ENCODE measurements at places on chromosomes 7 and 10.
A peak's percentile ranks its signal among the peaks of the same experiment; 100 is the strongest.

- DNase-seq, result no peak
Observed at GRCh38 chr10:3972460-3973301, 187.7 kb upstream of the KLF6 start.

- no peak for DNase-seq
Observed at GRCh38 chr7:117809958-117810357, 63.3 kb downstream of the CTTNBP2 start.

GRCh38 chr7:55517191-55517633 is 55.1 kb downstream of the VOPP1 start:
- no peak for DNase-seq

GRCh38 chr7:39924122-39924521 is 25.9 kb upstream of the CDK13 start:
- DNase-seq, result no peak

- no peak for DNase-seq
Observed at GRCh38 chr10:132762267-132762666, 23.7 kb downstream of the NKX6-2 start.

DNA sequence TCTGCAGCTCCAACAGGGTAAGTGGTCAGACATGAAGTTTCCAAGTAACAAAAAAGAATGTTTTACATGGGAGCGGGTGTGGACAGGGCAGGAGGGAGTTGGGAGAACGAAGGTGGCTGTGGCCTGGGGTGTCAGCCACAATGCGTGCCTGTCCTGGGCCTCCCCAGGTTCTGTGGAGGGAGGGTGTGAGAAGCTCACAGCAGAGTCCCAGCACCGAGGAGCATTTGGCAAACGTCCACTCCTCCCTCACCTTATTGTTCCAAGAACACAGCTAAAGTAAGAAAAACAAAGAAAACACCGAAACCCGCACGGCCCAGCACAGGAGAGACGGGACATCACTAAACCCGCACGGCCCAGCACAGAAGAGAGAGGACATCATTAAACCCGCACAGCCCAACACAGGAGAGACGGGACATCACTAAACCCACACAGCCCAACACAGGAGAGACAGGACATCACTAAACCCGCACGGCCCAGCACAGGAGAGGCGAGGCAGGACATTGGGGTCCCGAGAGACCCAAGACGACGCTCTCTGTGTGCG is 226.4 kb downstream of the MAD1L1 start:
- no peak for DNase-seq

DNA sequence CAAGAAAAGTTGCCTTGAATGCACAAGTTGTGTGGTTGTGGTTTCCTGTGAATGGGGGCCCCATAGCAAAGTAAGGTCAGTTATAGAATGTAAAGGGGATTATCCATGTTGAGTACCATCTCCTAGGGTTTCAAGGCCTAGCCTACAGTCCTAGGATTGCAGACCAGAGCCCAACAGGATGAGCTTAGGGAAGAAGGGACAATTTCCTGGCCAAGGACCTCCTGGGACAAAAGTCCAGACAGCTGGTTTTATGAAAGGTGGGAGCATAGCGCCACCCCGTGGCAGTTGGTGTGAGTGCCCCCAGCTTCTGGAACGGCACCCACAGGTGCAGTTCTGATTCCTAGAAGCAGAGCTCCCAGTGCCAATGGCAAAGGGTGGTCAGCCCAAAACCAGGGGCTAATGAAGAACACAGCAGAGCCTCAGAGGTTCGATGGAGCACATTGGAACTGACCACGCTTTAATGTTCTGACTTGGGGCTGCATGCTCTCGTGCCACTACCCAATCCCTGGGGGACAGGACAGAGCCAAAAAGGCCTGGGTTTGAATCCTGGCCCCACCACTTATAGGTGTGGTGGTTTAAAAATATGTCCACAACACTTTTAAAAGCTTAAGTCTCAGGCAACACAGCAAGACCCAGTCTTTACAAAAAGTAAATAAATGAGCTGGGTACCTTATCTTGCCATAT is 25.8 kb upstream of the TMEM120A start:
- DNase-seq, result peak; percentile 59

DNA sequence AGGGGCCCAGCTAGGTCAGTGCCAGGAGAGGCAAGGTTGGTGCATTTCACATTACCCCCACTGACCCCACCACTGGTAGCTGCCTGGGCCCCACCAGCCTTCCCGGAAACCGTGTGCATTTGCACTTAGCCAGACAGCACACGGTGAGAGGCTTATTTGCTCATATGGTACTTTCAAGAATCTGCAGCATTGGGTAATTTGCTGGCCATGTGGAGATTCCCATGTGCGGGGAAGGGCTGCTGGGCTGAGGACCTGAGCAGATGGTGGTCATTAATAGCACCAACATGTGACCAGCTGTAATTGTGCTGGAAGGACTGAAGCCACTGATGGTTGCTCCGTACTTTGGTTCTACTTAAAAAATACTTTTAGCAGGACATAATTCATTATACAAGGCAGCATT is 323.8 kb downstream of the DPP6 start:
- no peak for DNase-seq

DNA sequence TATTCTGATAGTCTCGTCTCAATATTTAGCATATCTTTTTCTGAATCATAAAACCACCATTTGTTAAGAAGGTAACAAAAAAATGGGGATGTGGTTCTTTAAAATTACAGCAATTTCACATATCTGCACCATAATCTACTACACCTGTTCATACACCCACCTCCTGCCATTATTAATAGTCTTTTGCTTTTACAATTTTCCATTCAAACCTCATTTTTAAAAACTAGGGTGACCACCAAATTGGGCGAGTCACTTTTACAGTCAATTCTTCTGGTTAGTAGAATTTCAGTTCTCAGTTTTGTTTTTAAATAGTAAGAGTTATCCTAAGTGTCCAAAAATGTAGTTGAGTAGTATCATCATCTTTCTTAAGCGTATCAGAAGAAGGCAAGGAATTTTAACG is 48.4 kb upstream of the GSAP start:
- no peak for DNase-seq

DNA sequence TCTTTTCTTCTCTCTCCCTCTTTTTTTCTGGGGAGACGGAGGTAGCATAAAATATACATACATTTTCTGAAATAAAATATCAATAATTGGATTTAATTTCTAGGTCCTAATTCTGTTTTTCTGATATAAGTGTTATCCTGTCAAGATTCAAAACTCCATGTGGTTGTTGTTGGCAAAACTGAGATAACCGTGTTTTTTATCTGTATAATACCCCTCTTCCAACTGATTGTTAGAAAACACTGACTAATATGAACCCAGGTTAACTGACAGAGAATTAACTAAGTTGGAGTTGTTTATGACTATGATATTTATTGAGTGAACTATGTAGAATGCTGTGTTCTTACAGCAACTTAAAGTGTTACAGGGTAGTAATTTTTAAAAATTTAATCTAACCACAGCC is 236.5 kb upstream of the KAT6B start:
- DNase-seq, result no peak
